Inflammatory macrophage treated with lipopolysaccharide for 1 hour (primary cell): ENCODE measurements at places on chromosomes 12 and 14.
A peak's percentile ranks its signal among the peaks of the same experiment; 100 is the strongest.

- no peak for DNase-seq
Measured at GRCh38 chr12:107318806-107319532, 225.6 kb upstream of the CRY1 start.

DNA sequence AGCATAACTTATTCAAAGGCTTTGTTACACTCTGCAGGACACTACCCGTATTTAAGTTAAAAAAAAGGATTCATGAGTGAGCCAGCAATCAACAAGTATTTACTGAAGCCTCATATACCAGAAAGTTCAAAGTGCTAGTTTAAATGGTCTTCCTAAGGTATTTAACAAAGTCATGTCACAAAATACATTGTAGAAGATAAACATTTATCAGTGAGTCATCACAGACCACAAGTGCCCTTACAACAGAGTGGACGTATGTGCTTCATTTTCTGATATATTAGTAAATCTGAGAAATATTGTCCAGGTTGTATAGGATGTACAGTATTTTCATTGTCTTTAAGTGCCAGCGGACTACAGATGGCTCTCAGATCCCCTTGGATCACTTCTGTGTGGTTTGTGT, 24.2 kb downstream of the FLRT2 start:
- no peak for DNase-seq

- no peak for DNase-seq
Measured at GRCh38 chr14:87705439-87705896, 287.5 kb downstream of the GALC start.

- no peak for DNase-seq
Measured at GRCh38 chr14:50605766-50606165, 45.8 kb downstream of the ATL1 start.

- no peak for DNase-seq
Measured at GRCh38 chr14:63499701-63500250, 43.4 kb downstream of the PPP2R5E start.

GRCh38 chr14:75411214-75411540, 16.6 kb upstream of the JDP2 start:
- DNase-seq, result no peak

DNA sequence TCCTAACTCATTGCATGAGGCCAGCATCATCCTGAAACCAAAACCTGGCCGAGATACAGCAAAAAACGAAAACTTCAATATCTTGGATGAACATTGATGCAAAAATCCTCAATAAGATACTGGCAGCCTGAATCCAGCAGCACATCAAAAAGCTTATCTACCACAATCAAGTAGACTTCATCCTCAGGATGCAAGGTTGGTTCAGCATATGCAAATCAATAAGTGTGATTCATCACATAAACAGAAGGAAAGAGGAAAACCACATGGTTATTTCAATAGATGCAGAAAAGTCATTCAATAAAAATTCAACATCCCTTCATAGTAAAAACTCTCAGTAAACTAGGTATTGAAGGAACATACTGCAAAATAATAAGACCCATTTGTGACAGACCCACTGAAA, 56.5 kb upstream of the PPFIA2 start:
- no peak for DNase-seq

- peak; percentile 19 for DNase-seq
Measured at GRCh38 chr14:59036134-59036533, 152.3 kb upstream of the DAAM1 start.

DNA sequence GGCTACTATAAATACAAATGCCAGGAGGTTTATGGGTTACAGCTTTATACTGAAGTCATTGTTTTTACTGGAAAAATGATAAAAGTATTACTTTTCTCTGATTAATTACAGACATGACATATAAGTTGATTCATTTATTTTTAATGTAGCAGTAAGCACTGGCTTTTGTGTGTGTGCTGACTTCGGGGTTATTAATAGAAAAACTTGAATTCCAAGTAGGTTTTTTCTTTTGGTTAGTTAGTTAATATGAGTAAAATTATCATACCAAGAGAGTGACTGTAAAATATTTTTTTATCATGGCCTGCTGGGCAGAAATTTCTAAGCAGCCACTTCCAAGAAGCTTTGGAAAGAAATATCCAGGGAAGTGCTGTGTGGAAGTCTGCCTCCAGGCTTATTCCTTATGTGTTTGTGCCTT, 56.4 kb downstream of the IFT81 start:
- no peak for DNase-seq

DNA sequence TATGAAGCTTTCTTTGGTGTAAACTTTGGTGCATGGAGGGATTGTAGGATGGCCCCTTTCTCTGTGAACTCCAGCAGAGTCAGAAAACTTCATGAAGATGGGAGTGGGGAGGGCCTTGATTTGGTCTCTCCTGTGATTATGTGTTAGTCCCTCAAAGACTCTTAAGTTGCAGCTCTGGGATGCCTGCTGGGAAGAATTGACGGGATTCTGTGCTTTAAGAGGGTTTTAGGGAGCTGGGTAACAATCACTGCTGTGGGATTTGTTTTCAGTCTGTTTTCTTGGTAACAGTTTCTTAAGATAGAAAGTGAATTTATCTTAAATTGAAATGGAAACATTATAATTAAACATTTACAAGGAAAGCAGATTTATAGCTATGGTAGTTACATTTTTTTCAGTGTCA, 378.1 kb downstream of the AACS start:
- DNase-seq, result no peak

DNA sequence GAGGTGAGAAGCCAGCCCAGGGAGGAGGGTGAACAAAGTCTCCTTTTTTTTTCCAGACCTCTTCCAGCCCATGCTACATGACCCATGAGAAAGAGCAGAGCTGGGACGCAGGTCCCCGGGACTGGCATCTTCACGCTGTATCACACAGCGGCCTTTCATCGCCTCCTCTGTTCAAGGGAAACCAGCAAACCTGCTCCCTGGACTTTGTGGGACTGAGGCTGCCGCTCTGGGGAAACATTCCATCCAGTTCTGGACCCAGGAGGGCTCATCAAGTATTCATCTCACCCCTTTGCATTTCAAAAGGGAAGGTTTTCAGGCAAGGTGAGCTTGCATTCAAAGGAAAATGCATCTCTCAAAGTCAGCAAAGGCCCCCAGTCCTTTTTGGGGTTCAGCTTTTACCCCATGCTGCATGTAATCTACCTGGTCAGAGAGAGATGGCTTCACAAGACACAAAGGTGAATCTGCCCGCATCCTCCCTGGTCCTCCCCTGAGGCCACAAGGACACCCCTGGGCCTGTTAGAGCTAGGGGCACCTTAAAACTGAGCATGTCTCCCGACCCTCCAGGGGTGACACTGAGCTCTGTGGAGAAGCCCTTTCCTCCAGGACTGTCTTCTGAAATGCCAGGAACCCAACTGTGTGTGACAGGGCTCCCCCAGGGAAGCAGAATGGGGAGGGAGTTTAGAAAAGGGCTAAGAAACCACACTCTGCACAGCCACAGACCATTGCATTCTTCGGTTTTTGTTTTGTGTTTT, 21.2 kb upstream of the MEG3 start:
- DNase-seq, result no peak

DNA sequence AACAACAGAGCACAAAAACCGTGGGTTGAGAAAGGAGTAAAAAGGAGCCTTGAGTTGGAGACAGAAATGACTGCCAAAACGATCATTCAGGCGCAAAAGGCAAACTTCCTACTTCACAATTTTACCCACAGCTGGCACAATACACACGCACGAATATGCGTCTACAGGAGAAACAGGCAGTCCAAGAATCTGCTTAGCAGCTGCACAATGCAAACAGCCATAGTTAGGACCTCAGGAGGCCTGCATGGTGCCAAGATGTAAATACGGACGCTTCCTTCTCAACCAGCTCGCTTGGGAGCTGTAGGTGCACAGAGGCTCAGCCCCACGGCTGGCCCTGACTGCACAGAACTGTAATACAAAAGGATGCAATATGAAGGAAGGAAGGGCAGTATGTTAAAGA, 250.1 kb upstream of the CAND1 start:
- no peak for DNase-seq

DNA sequence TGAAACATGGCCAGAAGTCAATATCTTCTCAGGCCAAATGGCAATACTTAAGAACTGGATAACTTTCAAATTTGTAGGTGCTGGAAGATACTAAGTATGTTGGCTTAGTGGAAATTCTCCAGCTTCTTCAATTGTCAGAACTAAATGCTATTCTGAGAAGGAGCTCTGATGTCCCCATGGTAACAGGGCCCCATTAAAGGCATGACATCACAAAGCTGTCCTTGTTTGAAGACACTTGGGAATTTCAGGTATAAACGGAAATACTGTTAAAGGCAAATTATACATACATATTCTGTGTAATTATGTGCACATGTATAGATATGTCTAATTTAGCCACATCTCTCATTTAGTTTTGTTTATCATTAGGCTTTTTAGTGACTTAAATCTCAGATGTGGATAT, 210.0 kb upstream of the SEL1L start:
- DNase-seq, result no peak

DNA sequence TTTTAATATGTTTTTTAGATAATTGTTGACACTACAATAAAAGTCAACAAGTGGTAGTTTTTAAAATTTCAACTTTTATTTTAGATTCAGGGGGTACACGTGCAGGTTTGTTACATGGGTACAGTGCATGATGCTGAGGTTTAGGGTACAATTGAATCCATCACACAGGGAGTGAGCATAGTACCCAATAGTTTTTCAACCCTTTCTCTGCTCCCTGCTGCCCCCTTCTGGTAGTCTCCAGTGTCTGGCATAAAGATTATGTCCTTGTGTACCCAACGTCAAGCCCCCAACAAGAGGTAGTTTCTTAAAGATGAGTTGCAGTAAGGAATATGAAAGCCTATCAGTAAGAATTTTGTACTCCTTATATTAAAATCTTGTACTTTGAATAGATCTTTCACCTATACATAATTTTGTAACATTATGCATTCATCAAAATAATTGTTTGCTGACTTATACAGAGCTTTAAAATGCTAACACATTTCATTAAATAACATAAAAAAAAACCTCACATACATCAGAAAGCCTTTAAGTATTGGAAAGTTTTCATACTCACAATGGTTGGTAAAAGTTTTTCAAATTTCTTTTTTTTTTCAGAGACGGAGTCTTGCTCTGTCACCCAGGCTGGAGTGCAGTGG, 5.4 kb upstream of the RALGAPA1 start:
- peak; percentile 93 for DNase-seq

DNA sequence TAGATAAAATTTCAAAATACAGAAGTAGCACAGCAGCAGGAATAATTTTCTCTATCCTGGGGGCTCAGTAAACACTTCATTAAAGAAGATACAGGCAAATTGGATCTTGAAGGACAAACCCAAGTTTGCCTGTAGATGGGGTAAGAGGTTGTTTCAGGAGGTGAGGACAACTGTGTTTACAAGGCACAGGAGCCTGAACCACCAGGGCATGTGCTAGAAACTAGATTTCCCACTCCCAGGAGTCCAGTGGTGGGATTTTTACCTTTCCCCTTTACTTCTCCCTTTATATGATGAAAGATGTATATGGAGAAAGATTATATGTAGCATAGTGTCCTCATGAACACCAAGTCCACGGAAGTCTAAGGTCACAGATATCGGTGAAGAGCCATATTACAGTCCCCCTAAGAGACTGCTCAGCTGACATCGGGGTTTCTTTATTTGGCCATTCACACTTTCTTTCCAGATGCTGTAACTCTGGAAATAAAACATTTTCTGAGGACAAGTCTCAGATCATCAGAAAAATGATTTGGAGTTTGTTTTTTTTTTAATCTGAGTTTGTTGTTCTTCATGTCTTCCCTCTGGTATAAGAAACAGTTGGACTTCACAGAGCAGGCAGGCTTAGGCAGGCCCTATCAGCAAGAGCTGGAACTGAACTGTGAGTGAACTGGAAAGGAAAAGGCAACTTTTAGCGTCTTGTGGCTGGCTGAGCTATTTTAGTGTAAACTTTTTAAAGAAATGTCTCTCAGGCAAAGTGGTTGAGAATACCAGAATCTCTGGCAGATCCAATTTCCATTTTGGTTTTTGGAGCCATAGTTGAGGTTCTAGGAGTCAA, 8.0 kb upstream of the EVL start:
- no peak for DNase-seq

- no peak for DNase-seq
Measured at GRCh38 chr12:120847392-120847791, 56.8 kb downstream of the SPPL3 start.
